Activated CD4-positive, alpha-beta T cell treated with anti-CD3 and anti-CD28 coated beads, Interleukin-2, amount 10 ng/mL, durations not matched to agents 7 days and 5 days (primary cell): ENCODE measurements at places on chromosomes 4 and X. TPM values are rescaled to one million over a fixed set of nuclear protein-coding genes. Genes with fewer than 3 reads are reported as not detected.

- no peak for DNase-seq
Measured at GRCh38 chr4:108834835-108835384, 72.1 kb upstream of the ETNPPL start.

GRCh38 chrX:136694431-136695087 is 46.6 kb downstream of the CD40LG start:
- DNase-seq = peak; percentile 41

DNA sequence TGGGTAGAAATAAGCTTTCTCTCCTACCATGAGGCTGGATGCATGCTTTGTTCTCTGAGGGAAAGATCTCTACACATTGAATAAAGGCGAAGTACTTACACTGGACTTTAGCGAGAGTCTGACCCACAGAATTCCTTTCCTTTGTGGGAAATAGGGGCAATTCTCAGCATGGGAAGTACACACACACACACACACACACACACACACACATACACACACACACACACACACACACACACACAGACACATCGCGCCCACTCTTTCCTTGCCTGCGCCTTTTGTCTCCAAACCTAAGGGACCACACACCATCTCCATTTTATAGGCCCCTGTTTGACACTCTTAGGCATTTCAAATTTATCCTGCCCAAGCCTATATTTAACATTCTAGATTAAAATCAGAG is 83.8 kb downstream of the LUZP4 start:
- DNase-seq = no peak

- DNase-seq = no peak
Measured at GRCh38 chr4:83905952-83906351, 370.0 kb downstream of the GPAT3 start.

CYSLTR1 gene
- total RNA-seq = 23.8 TPM

TRMT2B gene
- total RNA-seq = 25.8 TPM

- DNase-seq = no peak
Measured at GRCh38 chrX:24547961-24548360, 82.9 kb downstream of the PDK3 start.

ATP8A1 gene
- total RNA-seq = 20.9 TPM

GRCh38 chr4:134019657-134020056 is 181.9 kb downstream of the PABPC4L start:
- DNase-seq = no peak

SLIT2 gene
- total RNA-seq = not detected

DNA sequence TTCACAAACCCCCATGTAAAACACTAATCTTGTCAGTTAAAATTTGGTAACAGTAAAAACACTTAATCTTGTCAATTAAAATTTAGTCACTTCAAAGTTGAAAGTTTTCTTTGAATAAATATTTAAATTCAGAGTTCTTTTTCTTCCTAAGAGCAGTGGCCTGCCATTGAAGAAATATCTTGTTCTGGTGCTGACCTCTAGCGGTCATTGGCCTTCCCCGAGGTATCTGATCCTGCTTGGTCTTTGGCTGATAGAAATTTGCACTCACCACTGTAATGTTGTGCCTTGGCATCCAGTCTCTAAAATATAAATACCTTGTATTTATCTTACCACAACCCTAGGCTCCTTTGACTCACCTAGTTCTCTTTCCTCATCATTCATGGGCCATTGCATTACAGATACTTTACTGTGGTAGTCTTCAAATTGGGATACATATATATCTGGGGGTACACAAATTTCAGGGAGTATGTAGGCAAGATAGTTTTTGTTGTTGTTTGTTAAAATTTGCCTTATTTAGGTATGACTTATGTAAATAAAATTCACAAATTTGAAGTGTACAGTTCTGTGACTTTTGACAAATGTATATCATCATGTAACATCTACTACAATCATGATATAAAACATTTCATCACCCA is 6.7 kb upstream of the ART3 start:
- DNase-seq = peak; percentile 82

PGAM4 gene
- total RNA-seq = not detected

- DNase-seq = no peak
Measured at GRCh38 chr4:31360786-31361185, 640.6 kb downstream of the PCDH7 start.

GRCh38 chr4:147987252-147987651 is 255.4 kb downstream of the ARHGAP10 start:
- DNase-seq = no peak

PCDH10 gene
- total RNA-seq = not detected

ADGRA3 gene
- total RNA-seq = 2.6 TPM
